Cortex of kidney (tissue), 1 donor: ENCODE measurements at places on chromosomes 5 and 9.

GRCh38 chr5:113245427-113246225 lies 189.2 kb downstream of the TSSK1B start:
- no peak for DNase-seq

DNA sequence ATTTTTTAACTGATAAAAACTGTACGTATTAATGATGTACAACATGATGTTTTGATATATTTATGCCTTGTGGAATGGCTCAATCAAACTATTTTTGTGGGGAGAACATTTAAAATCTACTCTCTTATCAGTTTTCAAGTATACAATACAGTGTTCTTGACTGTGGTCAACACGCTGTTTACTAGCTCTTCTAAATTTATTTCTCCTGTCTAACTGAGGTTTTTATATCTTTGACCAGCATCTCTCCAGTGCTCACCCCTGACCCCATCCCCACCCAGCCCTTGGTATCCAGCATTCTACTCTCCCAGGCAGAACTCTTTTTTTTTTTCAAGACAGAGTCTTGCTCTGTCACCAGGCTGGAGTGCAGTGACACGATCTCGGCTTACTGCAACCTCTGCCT lies 169.6 kb upstream of the SNX2 start:
- DNase-seq: no peak

DNA sequence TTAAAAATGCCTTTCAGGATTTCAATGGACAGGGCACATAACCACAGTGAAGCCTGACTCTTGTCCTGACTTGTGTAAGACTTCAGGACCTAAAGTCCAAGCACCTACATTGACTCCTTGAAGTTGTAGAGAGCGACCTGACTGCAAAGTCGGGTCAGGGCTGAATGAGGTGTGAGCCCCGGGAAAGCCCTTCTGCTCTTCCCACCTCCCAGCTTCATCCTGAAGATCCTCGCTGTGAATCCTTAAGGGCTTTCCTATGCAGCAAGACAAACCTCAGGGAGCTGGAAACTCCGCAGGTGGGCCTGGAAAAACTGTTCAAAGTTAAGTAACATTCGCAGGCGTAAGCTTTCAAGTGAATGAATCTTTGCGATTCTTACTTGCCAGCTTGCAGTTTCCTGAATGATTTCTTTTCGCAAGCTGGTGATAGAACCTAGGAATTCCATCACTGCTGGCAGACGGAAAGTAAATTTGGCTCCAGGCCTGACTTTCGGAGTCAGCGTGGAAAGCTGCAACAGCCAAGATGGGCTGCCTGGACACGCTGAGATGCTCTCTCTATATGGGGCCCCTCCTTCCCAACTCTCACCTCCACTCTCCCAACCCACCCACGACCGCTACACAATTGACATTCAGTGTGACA lies 10.9 kb downstream of the SEMA5A start:
- DNase-seq: no peak

- DNase-seq: no peak
Measured at GRCh38 chr9:124458441-124458840, 8.2 kb downstream of the ADGRD2 start.

- DNase-seq: no peak
Measured at GRCh38 chr5:37208883-37209797, 40.0 kb downstream of the CPLANE1 start.

- DNase-seq: no peak
Measured at GRCh38 chr5:91361055-91361701, 21.9 kb downstream of the ARRDC3 start.

DNA sequence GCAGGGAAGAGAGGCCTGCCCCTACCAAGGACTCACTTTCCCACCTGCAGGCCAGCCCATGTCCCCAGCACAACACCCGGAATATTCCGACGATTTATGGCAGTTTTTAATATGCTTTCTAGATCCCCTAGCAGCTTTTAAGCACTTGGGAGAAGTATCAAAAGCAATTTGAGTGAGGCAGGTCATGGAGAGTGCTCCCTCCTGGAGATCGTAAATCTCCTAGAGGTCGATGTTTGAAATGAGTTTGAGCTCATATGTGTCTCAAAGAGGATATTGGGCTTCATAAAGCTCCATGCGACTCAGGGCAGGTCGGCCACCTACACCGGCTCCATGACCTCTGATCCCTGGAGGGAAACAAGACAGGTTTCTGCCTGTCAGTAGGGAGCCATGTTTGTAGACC lies 27.3 kb downstream of the CFAP90 start:
- no peak for DNase-seq

DNA sequence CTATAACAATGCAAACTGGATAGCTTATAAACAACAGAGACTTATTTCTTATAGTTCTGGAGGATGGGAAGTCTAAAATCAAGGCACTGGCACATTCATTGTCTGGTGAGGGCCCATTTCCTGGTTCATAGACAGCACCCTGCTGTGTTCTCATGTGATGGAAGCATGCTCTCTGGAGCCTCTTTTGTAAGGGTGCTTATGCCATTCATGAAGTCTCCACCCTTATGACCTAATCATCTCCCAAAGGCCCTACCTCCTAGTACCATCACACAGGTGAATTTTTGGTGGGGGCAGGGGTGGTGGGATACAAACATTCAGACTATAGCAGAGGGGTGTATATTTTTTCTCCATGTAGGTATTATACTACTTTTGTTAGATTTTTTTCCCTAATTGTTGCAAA lies 92.4 kb downstream of the UNC13B start:
- no peak for DNase-seq

DNA sequence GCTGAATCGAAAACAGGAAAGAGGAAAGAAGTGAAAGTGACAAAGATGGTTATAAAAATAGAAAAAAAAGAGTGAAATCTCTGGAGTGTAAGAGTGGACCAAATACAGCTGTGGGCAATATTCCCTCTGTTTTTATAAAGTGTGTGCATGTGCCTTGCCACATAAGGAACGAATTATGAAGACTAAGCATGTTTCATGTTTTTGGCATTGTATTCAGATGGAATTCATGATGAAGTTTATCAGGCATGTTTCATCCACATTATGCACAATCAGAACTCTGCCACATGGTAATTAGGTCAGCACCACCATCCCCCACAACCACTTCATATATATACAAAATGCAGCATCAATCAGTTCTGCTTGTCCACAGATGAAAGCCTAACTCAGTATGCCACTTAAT lies 348.0 kb downstream of the ZNF608 start:
- no peak for DNase-seq

DNA sequence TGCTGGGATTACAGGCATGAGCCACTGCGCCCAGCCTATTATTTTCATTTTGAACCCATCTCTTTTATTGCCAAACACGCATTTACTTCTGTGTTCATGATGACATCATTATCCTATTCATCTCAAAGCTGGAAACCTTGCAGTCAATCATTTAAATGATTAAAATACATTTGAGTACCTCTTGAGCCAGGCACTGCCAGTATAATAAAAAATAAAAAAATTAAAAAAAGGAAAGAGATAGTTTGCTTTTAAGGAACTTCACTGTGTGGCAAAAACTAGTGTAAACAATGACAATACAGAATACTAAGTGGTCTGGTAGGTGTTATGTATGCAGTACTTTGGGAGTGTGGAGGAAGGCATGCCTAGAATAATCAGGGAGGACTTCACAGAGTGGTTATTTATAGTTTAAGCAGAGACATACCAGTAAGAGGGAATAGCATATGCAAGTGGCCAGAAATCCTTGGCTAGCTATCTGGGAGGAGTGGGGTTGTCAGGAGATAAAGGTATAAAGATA lies 8.6 kb downstream of the NSD1 start:
- DNase-seq: no peak

GRCh38 chr9:111891910-111892499 lies 4.6 kb upstream of the UGCG start:
- no peak for DNase-seq

DNA sequence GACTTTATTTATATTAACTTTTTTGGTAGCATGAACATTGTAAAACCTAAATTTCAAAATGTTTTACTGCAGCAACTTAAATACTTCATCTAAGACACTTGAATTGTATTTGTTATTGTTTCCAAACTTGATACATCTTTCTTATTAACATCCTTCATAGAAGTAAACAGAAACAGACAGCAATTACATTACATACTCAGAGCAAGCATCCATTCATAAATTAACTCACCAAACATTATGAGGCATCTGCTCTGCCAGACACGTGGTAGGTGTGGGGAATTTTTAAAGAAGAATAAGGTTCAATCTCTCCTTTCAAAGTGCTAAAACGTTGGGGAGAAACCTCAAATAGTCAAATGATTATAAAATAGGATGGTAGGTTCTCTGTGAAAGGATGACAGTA lies 130.8 kb downstream of the MUSK start:
- DNase-seq: no peak

GRCh38 chr9:1071730-1072129 lies 21.6 kb downstream of the DMRT2 start:
- no peak for DNase-seq

DNA sequence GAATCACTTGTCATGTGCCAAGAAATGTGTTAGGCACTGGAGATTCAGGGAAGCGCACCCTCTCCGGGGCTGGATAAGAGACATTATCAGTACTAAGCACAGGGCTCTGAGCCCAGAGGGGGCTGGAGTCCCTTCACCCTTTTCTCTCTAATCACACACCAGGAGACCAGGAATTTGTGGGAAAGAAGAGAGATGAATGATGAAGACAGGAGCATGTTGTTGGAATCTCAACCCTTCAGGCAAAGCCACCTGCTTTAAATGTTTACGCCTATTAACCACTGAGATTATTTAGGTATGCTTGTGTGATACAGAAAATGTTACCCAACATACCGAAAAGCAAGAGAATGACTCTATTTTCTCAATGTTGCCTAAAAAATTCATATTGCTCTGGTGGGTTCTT lies 119.8 kb downstream of the ENTREP1 start:
- DNase-seq: no peak

- DNase-seq: no peak
Measured at GRCh38 chr9:109428854-109429253, 69.3 kb downstream of the PTPN3 start.

- DNase-seq: no peak
Measured at GRCh38 chr5:3650320-3650719, 54.7 kb downstream of the IRX1 start.

DNA sequence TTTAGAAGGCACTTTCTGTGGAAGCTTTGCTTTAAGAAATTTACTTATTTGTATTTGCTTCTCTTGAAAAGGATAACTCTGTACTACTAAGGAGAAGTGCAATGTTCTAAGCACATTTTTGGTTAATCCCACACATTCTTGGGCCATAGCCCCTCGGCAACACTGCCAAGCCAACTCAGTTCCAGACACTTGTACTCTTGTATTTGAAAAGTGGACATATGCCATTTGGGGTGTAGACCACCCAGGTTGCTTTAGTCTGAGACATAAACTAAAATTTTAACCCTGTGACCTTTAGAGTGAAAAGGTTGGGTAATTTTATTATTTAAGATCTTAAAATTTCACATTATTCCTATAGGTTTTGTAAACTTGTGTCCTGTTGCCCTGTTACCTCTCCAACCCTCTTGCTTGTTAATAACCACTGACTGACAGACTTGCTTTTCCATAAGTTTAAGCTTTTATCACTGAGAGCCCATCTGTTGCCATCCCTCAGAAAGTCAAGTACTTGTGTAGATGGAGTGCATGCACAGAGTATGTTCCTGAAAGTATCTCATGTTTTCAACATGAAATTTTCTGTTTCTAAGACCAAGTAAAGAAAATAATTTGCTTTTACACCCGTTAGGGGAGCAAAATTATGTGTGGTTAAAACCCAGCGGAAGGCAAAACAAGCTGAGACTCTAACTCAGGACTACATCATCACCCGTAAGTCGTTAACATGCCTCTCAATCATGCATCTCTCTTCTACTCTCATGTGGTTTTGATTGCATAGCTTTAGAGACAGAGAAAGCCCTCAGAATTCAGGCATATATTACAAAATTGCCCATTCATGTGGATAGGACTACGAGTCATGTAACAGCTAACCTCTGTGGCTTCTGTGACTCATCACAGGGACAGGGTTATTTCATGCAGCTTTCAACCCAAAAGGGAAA lies 117.3 kb downstream of the GDNF start:
- no peak for DNase-seq
